ENCODE measurements at places on chromosomes 5 and 9.

DNA sequence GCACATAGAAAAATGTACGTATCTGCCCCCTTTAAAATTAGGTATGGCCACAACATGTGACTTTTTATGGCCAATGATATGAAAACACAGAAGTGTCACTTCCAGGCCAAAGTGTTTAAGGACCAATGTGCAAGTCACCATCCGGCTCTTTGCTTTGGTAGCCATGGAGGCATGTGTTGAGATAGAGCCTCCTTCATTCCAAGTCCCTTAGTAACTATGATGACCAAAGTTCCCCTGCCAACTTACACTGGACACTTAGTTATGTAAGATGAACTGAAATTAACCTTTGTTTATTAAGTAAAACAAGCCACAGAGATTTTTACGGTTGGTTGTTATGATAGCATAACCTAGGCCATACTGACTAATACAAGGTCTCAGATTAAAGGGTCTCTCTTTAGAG lies 51.0 kb downstream of the FBN2 start:
- no peak for DNase-seq

GRCh38 chr9:93899609-93900435 lies 55.3 kb downstream of the BARX1 start:
- no peak for DNase-seq

- DNase-seq, result peak; percentile 78
Measured at GRCh38 chr5:147464211-147464610, 45.7 kb downstream of the DPYSL3 start.

GRCh38 chr5:132230871-132231270 lies 3.2 kb upstream of the P4HA2 start:
- DNase-seq, result no peak

DNA sequence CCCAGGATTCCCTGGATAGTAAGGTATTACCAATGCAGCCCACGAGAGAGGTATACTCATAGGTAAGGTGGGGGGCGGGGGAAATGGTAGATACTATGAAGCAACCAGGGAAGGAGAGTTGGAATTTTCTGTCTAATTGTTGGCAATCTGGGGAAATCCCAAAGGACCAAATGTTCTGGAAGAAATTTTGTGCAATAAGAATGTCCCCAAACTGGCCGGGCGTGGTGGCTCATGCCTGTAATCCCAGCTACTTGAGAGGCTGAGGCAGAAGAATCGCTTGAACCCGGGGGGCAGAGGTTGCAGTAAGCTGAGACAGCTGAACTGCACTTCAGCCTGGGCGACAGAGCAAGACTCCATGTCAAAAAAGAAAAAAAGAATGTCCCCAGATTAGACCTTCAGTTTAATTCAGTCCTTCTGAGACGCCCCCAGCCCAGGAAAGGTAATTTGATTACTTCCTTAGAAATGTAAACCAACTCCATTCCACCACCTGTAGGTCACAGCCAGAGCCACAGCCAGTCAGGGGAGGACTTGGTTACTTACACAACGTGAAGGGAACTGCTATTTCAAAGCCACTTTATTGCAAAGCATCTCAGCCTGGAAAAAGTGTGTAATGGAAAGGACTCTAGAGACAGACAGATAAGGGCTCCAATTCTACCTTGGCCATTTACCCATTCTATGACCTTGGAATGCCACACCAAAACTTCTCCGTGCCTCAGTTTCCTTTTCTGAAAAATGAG lies 50.0 kb upstream of the KLF4 start:
- DNase-seq, result peak; percentile 3

- DNase-seq, result no peak
Measured at GRCh38 chr9:116238776-116239340, 85.3 kb downstream of the PAPPA start.

GRCh38 chr9:122546196-122546595 lies 6.7 kb upstream of the OR1N2 start:
- DNase-seq, result no peak

DNA sequence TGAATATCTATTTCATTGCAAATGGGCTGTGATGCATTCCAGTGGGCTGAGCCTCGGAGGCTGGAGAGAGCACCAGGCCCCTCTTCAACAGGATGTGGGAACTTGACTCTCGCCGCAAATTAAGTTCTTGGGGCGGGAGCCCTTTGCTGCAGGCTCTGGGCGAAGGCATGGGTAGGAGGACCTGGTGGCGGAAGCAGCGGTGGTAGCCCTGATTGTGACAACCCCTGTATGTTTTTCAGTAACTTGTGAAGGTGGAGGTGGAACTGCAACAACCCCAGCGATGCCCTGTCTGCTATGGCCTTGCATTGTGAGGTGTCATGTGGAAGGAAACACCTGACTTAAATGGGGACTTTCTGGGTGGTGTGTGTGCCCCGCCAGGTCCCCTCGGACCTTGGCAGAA lies 9.4 kb downstream of the FYB1 start:
- DNase-seq, result no peak

Measured in fibroblast of pulmonary artery (primary cell).